Ammon's horn (tissue), 1 donor: ENCODE measurements at places on chromosomes 7 and 10.
A peak's percentile ranks its signal among the peaks of the same experiment; 100 is the strongest.

GRCh38 chr10:29921071-29921446 is 138.3 kb downstream of the JCAD start:
- DNase-seq: no peak

- DNase-seq: no peak
These were observed 21.7 kb downstream of the OPALIN start for GRCh38 chr10:96337106-96337505.

DNA sequence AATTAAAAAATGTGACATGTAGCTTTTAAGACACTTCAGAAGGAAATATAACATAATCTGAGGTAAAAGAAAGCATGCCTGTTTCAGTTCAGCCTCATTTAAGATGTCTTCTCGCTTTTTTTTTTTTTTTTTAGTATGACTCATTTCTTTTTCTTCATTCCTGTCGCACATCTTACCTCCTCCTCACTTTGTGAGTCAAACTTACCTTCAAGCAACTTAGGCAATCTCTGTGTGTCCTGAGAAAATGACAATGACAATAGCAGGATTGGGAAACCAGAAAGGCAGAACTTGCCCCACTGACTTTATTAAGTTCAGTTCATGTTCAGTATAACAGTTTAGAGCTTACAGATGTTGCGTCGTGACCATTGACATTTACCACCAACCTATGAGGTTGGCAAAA is 7.7 kb downstream of the PTN start:
- DNase-seq: no peak

GRCh38 chr10:113515161-113515560 is 37.7 kb upstream of the HABP2 start:
- no peak for DNase-seq

GRCh38 chr10:70592746-70593512 is 9.6 kb downstream of the PRF1 start:
- no peak for DNase-seq

GRCh38 chr10:90947030-90947960 is 26.4 kb upstream of the ANKRD1 start:
- no peak for DNase-seq

- no peak for DNase-seq
These were observed 14.9 kb downstream of the HIPK2 start for GRCh38 chr7:139762886-139763285.

DNA sequence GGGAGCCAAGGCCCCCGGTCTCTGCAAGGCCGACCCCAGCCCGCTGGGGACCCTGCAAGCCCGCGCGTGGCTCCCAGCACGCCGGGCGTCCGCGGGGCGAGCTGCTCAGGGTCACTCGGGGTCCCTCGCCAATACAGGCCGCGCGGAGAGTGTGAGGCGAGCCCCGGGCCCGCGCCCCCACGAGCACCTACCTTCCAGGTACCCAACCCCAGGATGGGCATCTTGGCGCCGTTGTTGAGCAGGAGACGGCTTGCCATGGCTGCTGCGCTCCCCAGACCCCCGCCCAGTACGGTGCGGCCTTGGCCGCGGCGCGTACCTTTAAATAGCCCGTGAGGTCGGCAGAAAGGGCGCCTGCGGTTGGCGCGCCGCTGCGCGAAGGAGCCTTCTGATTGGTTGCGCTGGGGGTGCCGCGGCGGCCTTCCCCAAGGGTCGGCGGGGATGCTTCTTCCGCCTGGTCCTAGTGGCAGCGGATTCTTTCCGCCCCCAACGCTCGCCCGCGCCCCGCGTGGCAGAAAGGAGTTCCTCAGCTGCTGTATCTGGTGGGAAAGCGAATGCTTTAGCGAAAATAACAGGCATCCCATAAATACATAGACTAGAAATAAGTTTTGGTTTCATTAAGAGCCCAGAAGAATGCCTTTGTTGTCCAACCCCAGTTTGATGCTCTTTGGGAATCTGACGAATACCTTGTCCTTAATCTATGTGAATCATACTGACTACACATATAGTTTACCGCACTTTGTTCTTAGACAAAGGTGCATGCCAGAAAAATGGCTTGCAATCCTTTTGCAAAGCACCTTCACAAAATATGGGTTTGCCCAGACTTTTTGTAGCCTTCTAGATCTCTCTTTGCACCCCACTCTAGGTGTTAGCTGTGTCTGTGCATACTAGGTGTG is at the start of gene AKR1B1:
Gene AKR1B1 (minus strand): TSS at position 295 of the 893 bp plus-strand sequence. CDS start 38 bp downstream, at position 257.
- DNase-seq: peak; percentile 95
